ENCODE measurements at places on chromosomes 1 and 21. TPM values are rescaled to one million over a fixed set of nuclear protein-coding genes. Genes with fewer than 3 reads are reported as not detected.

DNA sequence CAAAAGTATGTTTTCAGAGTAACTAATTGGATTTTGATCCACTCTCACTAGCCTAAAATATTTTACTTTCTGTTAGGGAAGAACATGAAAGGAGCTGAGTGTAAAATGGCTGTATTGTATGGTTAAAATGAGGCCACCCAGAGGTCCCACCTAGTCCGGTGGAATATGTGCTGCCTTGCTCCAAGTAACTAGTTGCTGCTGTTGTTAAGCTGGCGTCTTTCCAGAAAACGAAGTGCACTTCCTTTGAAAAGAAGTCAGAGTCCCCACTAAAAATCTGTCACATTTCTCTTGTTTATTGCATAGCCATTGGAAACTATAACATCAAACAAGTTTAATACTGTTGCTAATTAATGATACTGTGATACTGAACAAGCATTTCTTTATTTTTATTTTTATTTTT lies 3.2 kb downstream of the SLC25A33 start:
- H3K36me3 ChIP-seq: peaks cover 19% of the 10 kb centered on the region
- H3K4me3 ChIP-seq: peak overlapping the region; percentile 51
- no peaks in the 10 kb centered on the region for H3K27me3 ChIP-seq
- peaks cover 29% of the 10 kb centered on the region for H3K4me1 ChIP-seq
- H3K27ac ChIP-seq: no peak overlapping the region

- no peak overlapping the region for H3K27ac ChIP-seq
- no peaks in the 10 kb centered on the region for H3K27me3 ChIP-seq
- no peak for DNase-seq
- no peak overlapping the region for H3K4me3 ChIP-seq
Measured at GRCh38 chr1:5267603-5268235, 613.3 kb downstream of the AJAP1 start.

SH2D1B gene
- 1.0 TPM for total RNA-seq

DNA sequence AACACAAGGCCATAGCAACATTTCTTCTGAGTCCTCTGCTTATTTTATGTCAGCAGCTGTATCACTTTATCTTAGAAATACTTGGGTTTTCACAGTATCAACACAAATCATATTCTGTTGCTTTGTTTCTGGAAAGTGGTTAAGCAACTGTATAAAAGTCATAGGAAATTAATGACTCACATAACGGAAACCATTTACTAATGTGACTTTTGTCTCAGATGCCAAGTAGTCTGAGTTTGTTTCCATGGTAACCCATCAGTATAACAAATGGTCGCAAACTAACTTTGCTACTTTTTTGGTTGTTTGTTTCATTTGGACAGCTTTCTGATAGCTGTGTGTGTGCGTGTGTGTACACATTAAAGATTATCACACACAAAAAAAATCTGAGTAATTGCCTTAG lies 31.1 kb downstream of the EEIG2 start:
- H3K27ac ChIP-seq: peak overlapping the region; percentile 14
- no peaks in the 10 kb centered on the region for H3K27me3 ChIP-seq
- H3K36me3 ChIP-seq: peaks cover 33% of the 10 kb centered on the region
- H3K4me3 ChIP-seq: no peak overlapping the region

DIO1 gene
- total RNA-seq: not detected

PSMB4 gene
- 458 TPM for total RNA-seq

DNA sequence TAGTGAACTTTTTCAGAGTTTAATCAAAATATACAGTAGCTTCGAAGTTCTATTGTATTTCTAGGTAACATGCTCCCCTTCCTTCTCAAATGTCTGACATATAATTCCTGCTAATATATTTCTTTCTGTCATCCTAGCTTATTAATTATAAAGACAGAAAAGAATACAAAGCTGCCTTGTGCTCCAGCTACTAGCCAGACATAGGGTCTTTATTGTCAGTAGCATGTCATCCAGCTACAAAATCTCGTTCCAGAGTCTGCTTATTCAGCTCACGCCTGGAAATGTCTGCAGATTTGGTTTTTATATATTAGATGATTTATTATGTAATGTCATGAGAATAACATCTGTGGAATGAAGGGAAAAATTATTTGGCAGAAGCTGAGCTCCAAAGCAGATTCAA lies 1102.8 kb downstream of the BRINP3 start:
- H3K36me3 ChIP-seq: no peaks in the 10 kb centered on the region
- no peak overlapping the region for H3K27ac ChIP-seq
- DNase-seq: no peak
- no peak overlapping the region for H3K4me3 ChIP-seq
- no peaks in the 10 kb centered on the region for H3K4me1 ChIP-seq

GFI1 gene
- total RNA-seq: 99.4 TPM

- H3K4me1 ChIP-seq: no peaks in the 10 kb centered on the region
- no peak for DNase-seq
- H3K4me3 ChIP-seq: no peak overlapping the region
Measured at GRCh38 chr1:91201176-91201575, 179.3 kb upstream of the ZNF644 start.

Data from activated T-helper 2 cell treated with anti-CD3 and anti-CD28 coated beads, Interferon-gamma antibody, Interleukin-2, Interleukin-4, amounts not matched to agents 10 μg/mL and 5 μg/mL and 100 μg/mL, durations not matched to agents 14 hours and 24 hours and 36 hours (primary cell).